ENCODE measurements at places on chromosomes 5 and 9. TPM values are rescaled to one million over a fixed set of nuclear protein-coding genes. Genes with fewer than 3 reads are reported as not detected.

DNA sequence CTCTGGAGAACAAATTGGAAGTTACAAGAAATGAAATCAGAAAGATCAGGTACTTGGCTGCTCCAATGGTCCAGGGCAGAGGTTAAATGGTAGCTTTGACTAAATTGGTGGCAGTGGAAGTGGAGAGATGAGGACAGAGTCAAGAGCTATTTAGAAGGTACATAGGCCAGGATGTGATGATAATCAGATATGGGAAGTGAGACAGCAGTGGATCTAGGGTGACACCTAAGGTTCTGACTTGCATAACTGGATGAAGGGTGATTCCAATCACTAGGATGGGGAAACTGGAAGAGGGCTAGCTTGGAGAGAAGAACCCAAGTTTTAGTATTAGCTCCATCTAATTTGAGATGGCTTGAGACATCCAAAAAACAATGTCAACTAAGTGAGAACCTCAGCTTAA is 24.0 kb upstream of the NDUFB6 start:
- DNase-seq, result no peak

GRCh38 chr9:38250279-38251035 is 142.0 kb upstream of the ALDH1B1 start:
- no peak for DNase-seq

DNA sequence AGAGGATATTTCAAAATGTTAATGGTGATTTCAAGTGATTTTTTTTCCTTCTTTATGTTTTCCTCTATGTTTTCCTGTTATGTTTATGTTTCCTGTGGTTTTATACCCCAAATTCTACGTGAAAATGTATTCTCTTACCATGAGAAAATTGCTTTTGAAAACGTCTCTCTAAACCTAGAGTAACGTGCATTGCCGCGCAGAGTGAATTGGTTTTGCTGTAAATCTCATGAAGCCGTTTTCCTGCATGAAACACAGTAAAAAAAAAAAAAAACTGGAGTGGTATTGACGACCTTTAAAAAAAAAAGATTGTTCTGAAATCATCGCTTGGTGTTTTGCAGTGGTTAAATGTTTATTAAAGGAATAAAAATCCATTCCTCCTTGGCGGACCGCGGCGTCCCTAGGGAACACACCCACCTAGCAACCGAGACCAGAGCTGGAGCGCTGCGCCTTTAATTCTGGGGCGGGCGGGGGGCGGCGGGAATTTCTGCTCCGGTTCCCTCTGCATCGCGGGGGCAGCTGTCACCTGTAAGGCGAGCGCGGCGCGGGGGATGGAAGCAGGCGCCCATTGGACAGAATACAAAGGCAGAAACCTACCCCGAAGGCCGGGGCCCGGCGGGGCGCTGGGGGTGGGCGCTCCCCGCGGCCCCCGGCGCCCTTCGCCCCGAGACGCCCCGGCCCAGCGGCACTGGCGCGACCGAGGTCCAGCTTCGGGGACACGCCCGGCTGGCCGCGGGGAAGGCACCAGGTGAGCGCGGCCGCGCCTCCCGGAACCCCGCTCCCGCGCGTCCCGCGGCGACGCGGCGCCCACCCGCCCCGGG is at the start of gene SOWAHA:
Gene SOWAHA, plus strand, starts transcription at position 522 of the 818 bp plus-strand sequence. CDS start 320 bp downstream, outside the sequence.
- no peak for DNase-seq

ERBIN gene
- 55.2 TPM for total RNA-seq

Data from activated naive CD4-positive, alpha-beta T cell treated with anti-CD3 and anti-CD28 coated beads, Interleukin-2, amount 50 U/mL, for 72 hours (primary cell).